ENCODE measurements at places on chromosomes 4 and X. TPM values are rescaled to one million over a fixed set of nuclear protein-coding genes. Genes with fewer than 3 reads are reported as not detected.

UTP14A gene
- total RNA-seq = 32.0 TPM

BMP3 gene
- not detected for total RNA-seq

NEUROG2 gene
- not detected for total RNA-seq

GAGE1 gene
- total RNA-seq = not detected

CRMP1 gene
- total RNA-seq = 0.54 TPM

FGFR3 gene
- 0.39 TPM for total RNA-seq

Measured in T-helper 1 cell treated with Interleukin-12 subunit alpha and Interleukin-12 subunit beta and Interleukin-4 antibody, amounts not matched to agents 30 ng/mL and 1 ng/mL, for 36 hours (primary cell).